ENCODE measurements at places on chromosomes 1 and 21. TPM values are rescaled to one million over a fixed set of nuclear protein-coding genes. Genes with fewer than 3 reads are reported as not detected.

- no peak for DNase-seq
These were observed 42.3 kb downstream of the PLEKHO1 start for GRCh38 chr1:150192012-150192411.

DNA sequence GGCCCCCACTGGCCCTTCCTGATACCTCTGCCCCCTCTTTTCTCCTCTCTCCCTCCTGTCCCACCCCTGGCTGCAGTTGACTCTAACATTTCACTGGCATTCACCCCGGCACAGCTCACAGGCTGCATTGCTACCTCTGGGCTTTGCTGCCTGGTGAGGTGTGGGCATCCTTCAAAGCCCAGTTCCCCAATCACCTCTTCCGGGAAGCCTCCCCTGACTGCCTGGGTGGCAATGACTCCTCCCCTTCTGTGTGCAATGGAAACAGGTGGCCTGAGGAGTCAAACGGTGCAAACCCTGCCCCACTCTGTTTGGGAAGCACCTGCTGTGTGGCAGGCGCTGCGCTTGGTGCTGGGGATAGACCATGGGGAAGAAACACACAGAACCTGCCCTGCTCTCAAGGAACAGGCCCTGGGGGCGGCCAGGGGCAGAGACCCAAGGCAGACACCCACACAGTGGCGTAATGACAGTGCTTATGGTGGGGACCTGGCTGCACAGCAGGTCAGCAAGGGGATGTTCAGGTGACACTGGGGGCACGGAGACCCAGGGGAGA is 39.3 kb upstream of the POFUT2 start:
- no peak for DNase-seq

GRCh38 chr1:184615301-184615700 is 139.4 kb downstream of the EDEM3 start:
- DNase-seq: no peak

GRCh38 chr1:155171836-155172731 is 1.0 kb downstream of the KRTCAP2 start:
- no peak for DNase-seq

DNA sequence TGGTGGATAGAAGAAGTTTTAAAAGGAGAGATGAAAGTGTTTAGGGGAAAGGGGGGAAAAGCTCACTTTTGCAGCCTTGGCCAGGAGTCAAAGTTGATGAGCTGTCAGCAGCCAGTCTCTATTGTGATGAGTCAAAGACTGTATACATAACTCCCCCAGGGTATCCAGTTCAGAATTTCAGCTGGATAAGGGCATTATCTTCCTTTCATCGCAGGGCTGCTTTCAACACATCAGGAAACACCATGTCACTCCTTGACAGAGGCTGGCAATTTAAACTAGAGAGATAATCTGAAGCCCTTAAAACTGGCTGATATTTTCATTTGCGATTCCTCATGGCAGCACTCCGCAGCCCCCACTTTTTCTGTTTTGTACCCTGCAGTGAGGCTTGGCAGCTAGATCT is 328.5 kb downstream of the TBX15 start:
- no peak for DNase-seq

- DNase-seq: peak; percentile 61
These were observed 9.2 kb upstream of the KCNQ4 start for GRCh38 chr1:40774266-40774998.

GRCh38 chr1:232751393-232752140 is 53.6 kb upstream of the MAP10 start:
- DNase-seq: no peak

GRCh38 chr1:158121604-158122254 is 59.0 kb upstream of the CD1D start:
- DNase-seq: peak; percentile 22

GRCh38 chr1:216523043-216523442 is 99.8 kb upstream of the USH2A start:
- DNase-seq: no peak

DNA sequence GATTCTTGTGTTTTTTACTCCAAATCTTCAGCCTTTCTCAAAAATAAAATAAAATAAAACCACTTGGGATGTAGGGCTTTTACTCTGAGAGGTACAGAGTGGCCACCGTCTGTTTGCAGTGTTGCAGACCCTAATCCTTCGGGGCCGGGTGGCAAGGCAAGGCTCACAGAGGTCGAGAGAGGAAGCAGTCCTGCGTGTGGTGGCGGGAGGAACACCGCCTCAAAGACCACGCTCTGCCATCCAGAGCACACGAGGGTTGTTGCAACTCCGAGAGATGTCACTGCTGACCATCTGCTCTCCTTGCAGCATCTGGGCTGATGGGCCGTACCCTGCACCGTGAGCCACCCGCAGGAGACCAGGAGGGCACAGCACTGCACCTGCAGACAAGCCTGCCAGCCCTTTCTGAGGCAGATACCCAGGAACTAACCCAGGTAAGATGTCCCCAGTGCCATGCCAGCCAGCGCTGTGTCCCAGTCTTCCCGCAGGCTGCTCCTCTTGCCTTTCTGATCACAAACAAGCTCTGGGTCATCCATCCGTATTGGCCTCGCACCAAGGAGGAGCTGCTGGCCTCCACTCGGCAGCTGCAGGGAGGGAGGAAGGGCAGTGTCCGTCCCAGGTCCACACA is 31.5 kb downstream of the SNAP47 start:
- DNase-seq: no peak

GRCh38 chr1:182731852-182732575 is 47.6 kb upstream of the RGS8 start:
- DNase-seq: no peak

The MYCL gene
- total RNA-seq: 0.08 TPM

The RAD54L gene
- total RNA-seq: 61.8 TPM
